GDM1 (cell line): ENCODE measurements at places on chromosomes 5 and 9.

GRCh38 chr5:32458880-32459495 lies 14.4 kb upstream of the ZFR start:
- no peak for DNase-seq

GRCh38 chr5:14357851-14358250 lies 214.7 kb downstream of the TRIO start:
- DNase-seq: no peak

DNA sequence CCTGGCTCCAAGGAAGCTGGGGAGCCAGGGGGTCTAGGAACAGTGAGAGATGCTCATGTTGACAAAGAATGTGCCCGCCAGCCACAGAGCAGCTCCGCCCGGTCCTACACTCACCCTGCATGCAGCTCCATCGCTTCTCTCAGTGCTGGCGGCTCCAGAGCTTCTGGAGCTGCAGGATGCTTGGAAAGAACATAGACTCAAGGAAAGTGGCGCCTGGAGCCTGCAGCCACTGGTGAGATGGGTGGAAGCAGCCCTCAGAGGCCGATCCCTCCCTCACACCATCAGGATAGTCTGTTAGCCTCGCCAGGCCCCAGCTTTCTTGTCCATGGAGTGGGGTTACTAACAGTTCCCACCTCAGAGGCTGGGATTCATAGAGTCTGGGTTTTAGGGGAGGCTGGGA lies 26.4 kb upstream of the SLC6A19 start:
- no peak for DNase-seq

DNA sequence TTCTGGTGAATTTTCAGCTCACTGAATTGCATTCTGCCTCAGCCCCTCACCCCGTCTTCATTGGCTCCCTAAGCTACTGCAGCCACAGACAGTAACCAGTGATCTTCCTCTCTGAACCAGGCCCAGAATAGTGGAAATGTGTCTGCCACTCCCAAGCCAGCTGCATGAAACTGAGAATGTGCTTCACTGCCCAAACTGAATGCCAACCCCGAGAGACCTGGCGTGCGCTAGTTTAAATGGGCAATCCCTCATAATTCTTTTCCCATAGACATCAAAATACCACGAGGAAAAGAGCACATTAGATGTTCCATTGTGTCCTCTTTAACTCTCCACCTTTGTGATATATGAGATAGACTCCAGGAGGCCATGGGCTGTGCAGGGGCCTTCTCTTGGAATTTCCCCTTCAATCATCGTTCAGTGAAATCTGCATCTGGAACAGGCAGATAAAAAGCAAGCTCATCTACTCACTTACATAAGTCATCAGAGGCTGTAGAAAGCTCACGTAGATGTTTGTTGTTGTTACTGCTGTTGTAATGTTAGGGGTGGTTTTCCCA lies 320.2 kb downstream of the NFIB start:
- DNase-seq: no peak

- no peak for DNase-seq
These were observed 128.3 kb downstream of the SLC28A3 start for GRCh38 chr9:84212246-84212645.

DNA sequence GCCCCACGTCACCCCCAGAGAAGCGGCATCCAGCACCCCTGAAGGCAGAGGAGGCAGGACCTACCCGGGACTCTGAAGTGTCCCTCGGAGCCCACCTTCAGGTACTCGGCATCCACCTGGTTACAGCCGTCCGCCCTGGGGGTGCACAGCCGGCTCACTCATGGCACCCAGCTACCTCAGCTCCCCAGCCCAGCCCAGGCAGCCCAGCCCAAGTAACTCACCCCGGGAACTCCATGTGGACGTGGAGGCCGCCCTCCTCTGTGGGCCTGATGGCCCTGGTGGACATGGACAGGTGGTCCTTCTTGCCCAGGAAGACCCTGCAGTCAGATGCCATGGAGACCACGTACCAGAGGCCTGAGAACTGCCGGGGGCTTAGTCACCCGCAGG lies 676 bp downstream of the LCN15 start:
- DNase-seq: no peak

- peak; percentile 20 for DNase-seq
These were observed 14.4 kb downstream of the STK10 start for GRCh38 chr5:172173564-172174153.

GRCh38 chr5:142432961-142433360 lies 108.1 kb upstream of the SPRY4 start:
- no peak for DNase-seq

DNA sequence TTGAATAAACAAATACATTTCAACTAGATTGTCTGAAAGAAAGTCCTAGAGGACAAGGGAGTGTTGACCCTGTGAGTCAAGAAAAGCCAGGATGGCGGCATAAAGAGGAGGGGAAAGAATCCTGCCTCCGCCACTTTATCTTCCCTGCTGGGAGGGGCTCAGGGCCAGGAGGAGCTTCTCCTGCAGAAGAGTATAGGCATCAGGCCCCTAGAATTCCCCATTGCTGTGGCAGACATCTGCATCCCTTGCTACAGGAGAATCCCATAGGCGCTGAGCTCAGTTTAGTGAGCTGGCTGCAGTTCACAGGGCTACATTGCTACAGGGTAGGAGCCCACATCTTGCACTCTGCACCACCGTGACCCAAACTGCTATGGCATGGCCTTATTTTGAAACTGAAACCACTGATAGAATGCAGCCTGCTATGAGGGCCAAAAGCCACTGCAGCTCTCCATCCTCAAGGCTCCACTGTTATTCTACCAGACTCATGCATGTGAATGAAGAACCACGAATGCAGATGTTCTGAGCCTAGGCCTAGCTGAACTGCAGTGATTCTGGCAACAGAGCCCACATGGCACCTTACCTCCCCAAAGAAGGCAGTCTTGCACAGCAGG lies 941.4 kb upstream of the CTNND2 start:
- no peak for DNase-seq

DNA sequence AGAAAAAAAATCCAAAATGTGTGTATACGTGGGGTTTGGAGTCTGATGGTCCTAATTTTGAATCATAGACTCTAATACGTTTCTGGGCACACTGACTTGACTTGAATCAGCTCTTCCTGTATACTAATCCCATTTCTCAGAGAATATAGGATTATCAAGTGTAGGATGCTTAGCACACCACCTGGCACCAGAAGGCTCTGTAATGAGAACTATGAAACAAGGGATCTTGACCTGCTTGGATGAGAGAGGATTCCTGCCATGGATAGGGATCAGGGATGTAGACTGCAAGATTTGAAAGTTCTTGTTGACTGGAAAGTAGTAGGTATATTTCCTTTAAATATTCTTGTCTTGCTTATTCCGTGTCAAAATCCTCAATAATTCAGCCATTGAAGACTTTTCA lies 7.8 kb downstream of the HSPA4 start:
- DNase-seq: no peak

DNA sequence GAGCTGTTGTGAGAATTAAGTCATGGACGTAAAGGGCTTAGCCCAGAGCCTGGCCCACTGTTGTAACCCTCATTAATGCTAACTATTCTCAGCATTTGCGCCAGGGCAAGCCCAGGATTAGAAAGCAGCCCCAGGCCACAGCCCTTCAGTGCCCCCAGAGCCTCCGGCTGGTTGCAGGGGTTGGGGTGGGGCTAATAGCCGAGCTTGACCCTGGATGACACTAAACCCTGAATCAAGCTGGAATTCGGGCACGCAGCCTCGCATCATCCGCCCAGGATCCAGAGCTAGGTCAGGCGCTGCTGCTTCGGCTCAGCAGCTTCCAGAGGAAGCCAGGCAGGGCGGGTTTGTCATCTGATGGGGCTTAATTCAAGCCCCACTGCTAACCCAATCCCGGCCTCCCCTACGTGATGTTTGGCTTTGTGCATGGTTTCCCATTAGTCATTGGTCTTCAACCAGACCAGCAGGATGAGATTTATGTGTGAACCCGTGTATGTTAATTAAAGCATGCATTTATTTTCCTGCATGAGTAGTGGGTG lies 1.2 kb upstream of the MEGF9 start:
- no peak for DNase-seq

GRCh38 chr9:85038824-85039608 lies 369.5 kb downstream of the NTRK2 start:
- no peak for DNase-seq

DNA sequence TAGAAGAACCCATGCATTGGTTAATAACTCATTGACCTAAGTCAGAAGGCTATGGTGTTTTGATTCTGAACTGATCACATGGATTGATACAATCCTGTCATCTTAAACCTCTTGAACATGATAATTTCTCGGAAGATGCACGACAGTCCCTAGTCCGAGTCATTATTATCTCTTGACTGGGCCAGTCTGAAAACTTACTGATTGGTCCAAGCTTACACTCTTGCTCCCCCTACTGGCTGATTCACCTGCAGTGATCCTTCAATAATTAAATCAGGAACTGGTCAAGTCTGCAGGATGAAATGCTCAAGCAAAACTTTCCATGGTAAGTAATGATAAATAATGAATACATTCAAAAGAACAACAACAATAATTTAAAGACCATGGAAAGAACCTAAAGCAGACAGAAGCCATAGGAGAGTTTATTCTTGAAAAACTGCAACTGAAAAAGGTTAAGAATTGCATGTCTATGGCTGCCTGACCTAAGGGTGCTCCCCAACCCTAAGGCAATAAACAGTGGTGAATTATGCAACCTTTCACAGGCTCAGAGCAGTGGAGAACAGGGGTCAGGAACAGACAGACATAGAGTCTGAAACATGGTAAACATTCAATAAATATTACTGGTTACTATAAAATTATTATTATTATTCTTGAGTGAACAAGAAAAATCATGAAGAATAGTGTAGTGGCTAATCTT lies 79.3 kb downstream of the BRINP1 start:
- peak; percentile 21 for DNase-seq

DNA sequence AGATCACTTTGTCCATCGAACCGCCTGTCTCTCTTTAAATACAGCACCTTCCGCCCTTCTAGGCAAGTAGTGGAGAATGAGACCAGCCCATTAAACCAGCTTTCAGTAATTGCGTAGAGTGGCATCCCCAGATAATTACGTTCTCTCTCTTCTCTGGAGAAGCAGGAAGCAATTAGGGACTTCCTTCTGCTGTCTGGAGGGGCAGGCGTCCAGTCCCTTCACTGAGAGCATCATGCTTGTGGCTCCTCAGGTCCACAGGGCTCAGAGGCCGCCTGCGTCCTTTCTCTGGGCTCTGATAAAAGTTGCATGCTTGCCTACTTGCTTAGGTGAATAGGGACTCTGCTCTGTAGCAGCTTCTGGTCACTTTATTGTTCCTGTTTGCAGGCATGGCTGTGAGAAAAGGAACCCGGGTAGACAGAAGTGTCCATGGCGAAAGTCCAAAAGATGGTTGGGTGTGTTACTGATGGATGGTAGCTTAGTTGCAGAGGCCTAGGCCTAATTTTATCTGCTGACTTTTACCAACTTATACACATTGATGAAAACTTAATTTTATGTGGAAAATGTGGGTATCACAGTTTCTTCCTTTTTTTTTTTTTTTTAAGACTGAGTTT lies 299.1 kb upstream of the PANK3 start:
- no peak for DNase-seq

- DNase-seq: no peak
These were observed 506.9 kb downstream of the ZNF608 start for GRCh38 chr5:124239572-124239971.

GRCh38 chr5:77076961-77077828 lies 9.9 kb downstream of the ZBED3 start:
- DNase-seq: no peak

- no peak for DNase-seq
These were observed 18.3 kb downstream of the AKNA start for GRCh38 chr9:114369216-114370130.

GRCh38 chr5:140870221-140871201 lies 1.8 kb downstream of the PCDHA11 start:
- DNase-seq: no peak

GRCh38 chr5:141729387-141730006 lies 47.5 kb upstream of the ARAP3 start:
- DNase-seq: no peak

- no peak for DNase-seq
These were observed 9.8 kb upstream of the PCDHAC1 start for GRCh38 chr5:140916325-140916724.

GRCh38 chr5:76086095-76086494 lies 2.9 kb downstream of the SV2C start:
- DNase-seq: no peak

DNA sequence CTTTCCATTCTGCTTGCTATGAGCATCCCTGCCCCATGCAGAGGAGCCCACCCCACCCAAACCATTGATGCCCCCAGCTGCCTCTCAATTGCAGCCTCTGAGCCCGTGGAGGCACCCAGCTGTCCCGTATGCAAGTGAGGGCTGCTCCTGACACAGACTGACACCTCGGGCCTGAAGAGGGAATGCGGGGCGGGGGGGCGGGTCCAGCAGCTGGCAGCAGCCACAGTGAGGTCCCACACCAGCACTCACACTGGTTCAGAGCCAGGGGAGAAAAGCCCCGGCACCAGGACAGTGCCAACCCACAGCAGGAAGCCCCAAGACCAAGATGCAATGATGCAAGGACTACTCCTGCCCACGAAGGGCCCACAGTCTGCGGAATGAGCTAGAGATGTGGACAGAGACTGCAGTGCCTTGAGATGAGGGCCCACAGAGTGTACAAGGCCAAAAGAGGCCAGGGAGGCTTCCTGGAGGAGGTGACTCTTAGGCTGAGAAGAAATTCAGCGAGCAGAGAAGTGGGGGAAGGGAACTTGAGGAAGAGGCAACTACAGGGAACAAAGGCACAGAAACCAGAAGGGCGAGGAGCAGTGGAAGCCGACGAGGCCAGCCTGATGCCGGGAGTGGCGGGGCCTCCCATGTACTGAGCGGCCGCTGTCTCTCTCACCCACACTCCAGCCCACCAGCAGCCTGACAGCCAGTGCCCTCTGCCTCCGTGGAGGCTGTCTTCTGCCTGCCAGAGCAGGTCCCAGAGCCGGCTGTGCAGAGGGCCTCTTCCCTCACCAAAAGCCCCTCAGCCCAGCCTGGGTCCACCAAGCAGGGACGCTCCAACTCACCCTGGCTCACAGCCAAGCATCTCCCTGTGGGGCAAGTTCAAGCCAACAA lies 9.2 kb downstream of the EEIG1 start:
- no peak for DNase-seq

GRCh38 chr5:54548565-54548964 lies 31.0 kb downstream of the SNX18 start:
- no peak for DNase-seq

DNA sequence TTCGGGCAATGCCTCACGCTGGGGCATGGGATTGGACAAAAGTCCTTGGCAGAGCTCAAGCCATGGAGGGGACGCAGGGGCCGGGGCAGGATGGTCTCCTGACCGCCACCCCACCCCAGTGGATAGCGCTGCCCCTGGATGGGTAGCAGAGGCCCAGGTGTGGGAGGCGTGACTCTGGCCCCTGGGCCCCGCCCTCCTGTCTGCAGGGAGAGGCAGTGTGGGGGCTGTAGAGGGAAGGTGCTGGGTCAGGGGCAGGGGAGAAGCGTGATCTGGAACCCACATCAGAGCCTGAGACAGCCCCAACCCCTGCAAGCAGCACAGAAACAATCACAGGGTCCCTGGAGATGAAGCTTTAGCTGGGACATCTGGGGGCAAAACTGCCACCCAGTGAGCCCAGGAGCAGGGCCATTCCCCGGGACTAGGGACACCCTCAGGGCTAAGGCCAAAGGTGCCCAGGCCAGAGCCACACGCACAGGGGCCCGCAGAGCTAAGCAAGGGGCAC lies 36.2 kb downstream of the NACC2 start:
- no peak for DNase-seq
